Brain (organoid and tissue), 16 donors: ENCODE measurements at places on chromosomes 16 and 17.

GRCh38 chr16:28189245-28189644, 22.5 kb downstream of the XPO6 start:
- DNase-seq: no peak

- DNase-seq: no peak
Measured at GRCh38 chr17:34116306-34116705, 138.8 kb upstream of the CCL2 start.

GRCh38 chr17:57285701-57286100, 29.4 kb downstream of the MSI2 start:
- DNase-seq: no peak

GRCh38 chr17:68347380-68347779, 56.1 kb downstream of the ARSG start:
- DNase-seq: no peak

DNA sequence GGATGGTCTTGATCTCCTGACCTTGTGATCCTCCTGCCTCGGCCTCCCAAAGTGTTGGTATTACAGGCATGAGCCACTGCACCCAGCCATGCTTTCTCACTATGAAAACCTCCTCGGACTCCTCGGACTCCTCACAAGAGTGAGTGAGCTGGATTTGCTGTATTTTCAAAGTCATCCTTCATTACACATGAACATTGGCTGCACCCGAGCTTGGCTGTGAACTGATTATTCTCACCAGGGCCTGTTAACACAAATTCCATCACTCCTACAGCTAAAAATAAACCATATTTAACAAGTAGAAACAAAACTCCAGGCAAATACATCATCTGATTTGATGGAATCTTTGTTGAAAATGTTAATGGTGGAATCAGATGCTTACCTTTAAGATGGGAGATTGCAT, 50.3 kb downstream of the PITPNC1 start:
- DNase-seq: no peak

DNA sequence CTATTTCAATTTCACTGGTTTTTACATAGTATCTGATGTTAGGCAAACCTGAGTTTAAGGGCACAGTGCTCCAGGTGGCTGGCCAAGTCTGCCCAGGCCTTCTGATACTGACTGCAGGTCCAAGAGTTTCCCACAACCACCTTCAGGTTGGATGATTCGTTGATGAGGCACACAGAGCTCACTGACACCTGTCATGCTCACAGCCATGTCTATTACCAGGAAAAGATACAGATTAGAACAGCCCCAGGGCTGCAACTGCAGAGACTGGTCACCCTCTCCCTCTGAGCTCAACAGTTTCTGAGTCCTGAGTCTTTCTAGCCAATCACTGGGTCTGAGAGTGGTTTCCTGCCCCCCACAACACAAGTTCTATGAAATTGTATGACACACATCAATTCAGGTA, 37.2 kb downstream of the MEAK7 start:
- no peak for DNase-seq

DNA sequence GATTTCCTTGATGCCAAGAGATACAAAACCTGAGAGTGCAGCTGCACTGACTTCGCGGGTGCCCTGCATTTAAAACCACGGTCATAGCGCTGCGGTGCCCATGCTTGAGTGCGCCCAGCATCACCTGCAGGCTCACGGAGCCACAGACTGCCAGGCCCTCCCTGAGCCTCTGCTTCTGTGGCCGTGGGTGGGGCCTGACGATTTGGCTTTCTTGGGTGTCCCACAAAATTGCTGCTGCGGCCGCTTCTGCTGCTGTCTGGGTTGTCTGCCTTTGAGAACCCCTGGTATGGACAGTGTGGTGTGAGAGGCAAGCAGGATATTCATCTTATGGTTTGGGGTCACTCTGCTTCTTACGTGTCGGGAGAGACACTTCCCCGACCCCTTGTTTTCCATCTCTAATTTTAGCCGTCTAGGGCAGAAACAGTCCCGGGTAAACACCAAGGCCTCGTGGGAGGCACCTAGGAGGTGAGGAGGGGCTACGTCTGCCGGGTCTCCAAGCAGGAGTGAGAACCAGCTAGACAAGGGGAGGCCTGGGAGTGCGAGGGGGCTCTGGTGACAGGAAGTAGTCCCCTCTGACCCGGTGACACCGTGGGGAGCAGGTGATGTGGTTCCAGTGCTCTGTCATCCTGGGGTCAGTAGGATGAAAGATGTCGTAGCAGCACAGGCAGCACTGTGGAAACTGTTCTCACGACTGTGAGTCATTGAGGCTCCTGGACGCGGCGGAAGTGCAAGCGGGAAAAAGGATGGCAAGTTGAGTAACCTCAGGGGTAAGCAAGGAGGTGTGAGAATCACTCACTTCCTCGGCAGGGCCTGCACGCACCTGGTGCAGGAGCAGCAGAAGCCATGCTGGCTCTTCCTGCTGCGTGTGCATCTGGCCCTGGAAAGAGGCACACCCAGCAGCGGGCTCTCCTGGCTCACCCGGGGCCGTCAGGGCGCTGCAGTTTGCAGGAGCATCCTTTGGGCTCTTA, 176.3 kb downstream of the RPTOR start:
- no peak for DNase-seq

DNA sequence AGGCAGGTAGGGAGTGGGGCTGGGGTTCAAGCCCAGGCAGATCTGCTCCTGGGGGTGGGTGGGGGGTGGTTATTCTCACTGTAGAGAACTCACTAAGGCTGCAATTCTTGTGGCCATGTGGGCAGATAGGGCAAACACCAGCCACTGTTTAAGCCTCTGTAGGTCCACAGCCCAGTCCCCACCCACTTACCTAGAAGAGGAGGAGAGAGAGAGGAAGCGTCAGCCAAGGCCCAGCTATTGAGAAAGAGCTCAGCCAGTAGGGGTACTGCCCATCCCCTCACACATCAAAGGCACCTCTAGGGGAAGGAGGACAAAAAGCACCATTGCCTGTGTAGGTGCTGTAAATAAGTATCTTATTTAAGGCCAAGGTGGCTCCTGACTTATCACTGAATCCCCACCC, 12.9 kb downstream of the KRT16 start:
- no peak for DNase-seq

GRCh38 chr16:26765087-26765486, 301.6 kb upstream of the C16orf82 start:
- no peak for DNase-seq

DNA sequence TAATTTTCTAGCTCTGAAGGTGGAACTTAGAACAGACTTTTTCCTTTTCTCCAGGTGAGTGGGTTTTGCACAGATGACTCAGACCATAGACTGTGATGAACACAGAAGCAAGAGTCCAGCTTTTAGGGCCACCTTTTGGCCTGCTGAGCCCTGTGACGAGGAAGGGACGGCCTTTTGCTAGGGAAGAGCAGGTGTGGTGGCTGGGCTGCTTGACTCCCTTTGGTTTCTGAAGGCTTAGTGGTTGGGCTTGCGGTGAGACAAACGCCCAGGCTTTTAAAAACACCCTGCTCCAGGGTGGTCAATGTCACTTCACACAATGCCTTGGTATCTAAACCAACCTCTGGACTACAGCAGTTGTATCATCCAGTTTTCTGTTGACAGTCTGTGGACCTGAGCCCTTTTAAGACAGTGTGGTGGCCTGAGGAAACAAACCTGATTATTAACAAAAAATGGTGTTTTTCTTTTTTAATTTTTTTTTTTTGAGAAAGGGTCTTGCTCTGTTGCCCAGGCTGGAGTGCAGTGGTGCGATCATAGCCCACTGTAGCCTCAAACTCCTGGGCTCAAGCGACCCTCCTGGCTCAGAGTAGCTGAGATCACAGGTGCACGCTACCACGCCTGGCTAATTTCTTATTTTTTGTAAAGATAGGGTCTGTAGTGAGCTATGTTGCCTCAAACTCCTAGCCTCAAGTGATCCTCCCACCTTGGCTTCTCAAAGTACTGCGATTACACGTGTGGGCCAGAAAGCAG, 134.0 kb downstream of the SNX29 start:
- DNase-seq: no peak

- DNase-seq: peak; percentile 7
Measured at GRCh38 chr16:64362193-64362592, 759.7 kb downstream of the CDH11 start.

GRCh38 chr17:82320956-82321927, 3.8 kb upstream of the CD7 start:
- no peak for DNase-seq

DNA sequence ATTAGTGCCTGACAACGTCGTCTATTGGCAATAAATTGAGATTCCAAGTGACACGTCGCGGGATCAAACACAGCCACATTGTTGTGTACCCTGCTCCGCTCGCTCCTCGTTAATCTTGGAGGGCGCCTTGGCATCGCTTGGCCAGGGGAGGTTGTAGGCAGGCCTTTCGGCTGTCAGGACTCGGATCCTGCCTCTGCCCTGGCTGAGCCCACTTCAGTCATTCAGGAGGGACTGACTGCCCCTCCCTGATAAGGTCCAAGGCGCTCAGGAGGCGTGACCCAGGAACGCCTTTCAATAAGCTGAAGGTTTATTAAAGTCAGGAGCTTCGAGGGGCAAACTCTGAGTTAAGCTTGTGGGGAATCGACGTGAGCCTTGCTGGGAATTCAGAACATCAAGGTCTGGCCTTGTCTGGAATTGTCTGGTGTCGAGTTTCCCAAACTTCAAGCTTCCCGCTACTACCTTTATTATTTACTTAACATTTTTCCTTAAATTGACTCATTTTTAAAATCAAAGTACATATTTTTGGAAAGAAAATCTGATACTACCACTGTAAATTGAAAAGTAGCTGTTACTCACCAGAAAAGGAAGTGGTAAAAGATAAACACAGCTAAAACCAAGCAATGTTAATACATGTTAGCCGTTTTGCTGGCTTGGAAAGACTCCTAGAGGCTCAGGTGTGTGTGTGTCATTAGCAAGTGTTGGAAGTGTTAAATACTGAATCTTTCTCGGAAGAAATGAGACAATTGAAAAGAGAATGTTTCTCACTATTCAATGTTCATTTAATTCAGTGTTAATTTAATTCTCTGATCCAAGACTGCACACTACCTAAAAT, 5.3 kb upstream of the IRX3 start:
- no peak for DNase-seq

GRCh38 chr16:27595475-27595874, 45.5 kb downstream of the KATNIP start:
- DNase-seq: no peak

DNA sequence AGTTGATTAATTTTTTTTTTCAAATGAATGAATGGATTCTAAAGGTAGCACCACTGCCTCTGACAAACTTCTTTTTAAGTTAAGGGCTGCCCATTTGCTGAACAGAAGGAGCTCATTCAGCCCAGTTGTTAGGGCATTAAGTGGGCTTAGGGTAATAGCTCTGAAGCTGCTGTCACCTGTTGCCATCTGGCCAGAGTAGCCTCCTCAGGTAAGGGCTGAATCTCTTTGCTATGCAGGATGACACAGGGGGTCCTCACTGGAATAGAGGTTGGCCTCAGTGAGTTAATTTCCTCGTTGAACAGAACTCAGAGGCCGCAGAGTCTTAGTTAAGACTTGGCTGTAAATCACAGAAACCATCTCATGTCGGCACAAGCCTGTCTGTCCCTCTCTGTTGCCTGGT, 232.8 kb downstream of the CCDC182 start:
- DNase-seq: no peak

- DNase-seq: no peak
Measured at GRCh38 chr17:19338031-19338990, 24.2 kb downstream of the B9D1 start.

DNA sequence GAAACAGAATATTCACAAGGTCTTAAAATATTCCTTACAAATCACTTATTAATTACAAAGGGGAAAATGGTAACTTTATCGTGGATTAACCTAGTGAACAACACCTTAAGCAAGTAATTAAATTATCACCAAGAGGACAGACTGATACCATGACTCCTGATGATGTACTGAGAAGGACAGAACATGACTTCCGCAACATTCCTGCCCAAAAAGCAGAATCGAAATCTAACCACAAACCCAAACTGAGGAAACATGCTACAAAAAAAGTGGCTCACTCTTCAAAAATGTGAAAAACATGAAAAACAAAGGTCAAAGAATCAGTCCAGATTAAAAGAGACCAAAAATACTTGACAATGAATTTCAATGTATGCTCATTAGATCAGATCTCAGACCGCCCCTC, 151.5 kb downstream of the AATF start:
- no peak for DNase-seq

- DNase-seq: no peak
Measured at GRCh38 chr16:9366048-9366969, 274.9 kb downstream of the HAPSTR1 start.

DNA sequence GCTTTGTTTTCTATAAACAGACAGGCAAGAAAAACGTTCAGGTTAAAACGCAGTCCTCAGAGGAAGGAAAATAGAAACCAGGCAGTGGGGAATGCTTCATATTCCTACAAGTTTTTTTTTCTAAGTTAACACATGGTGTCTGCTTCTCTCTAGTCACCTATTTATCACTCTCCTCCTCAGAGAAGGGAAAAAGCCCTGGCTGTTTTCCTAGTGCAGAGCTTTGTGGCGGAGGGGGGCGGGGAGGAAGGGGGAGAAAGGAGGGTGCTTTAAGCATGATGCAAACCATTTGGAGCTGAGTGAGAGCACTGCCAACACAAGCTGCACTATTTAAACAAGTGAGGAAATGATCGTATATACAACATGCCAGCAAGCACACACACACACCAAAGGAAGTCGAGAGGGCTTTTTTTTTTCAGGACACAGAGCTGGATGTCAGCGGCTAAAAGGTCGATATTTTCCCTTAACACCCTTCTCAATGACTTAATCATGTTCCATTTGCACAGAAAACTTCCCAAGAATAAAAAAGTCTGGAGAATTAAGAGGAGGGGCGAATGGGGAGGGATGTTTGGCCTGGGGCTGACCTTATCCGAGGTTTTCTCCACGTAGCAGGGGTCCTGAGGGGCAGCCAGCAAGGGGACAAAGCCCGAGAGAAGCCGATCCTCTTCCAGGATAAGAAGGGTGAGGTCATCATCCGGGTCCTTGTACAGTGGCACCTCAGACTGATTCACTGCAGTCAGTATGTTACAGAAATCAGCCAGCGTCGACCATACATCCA, 117.4 kb downstream of the HIC1 start:
- DNase-seq: peak; percentile 66

- DNase-seq: peak; percentile 53
Measured at GRCh38 chr16:12089492-12090150, 113.1 kb downstream of the SNX29 start.

DNA sequence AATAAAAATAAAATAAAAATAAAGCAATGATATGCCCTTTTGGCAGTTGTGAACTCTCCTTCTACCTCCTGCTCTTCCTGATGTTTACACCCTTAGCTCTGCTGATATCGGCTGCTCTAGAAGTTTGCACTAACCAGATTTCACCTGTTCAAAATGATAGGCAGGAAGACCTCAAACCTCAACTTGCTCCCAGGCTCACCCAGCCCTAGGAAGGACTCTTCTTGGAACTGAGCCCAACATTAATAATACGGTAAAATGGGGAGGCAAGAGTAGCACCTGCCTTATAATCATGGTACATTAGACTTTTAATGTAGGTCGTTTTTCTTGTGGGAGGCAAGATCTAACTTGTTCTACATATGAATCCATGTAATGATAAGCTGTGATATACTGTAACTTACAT, 61.2 kb upstream of the MED13 start:
- no peak for DNase-seq

- no peak for DNase-seq
Measured at GRCh38 chr17:73986641-73987177, 216.8 kb upstream of the RPL38 start.
